Keratinocyte (primary cell): ENCODE measurements at places on chromosomes 6 and 20. TPM values are rescaled to one million over a fixed set of nuclear protein-coding genes. Genes with fewer than 3 reads are reported as not detected.

GRCh38 chr6:159249128-159249527 is 79.9 kb downstream of the FNDC1 start:
- no peak overlapping the region for H3K27ac ChIP-seq
- peaks cover 2% of the 10 kb centered on the region for H3K27me3 ChIP-seq
- no peak overlapping the region for H3K4me3 ChIP-seq

DNA sequence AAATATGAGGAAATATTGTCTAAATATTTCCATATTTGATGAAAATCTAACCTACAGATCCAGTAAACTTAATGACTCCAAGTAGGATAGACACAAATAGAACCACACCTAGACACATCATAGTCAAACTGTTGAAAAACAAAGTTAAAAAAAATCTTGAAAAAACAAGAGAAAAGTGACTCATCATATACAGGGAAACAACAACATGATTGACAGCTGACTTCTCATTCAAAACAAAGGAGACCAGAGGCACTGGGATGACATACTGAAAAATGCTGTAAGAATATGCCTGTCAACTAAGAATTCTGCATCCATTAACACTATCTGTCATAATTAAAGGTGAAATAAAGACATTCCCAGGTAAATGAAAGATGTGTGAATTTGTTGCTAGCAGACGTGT is 38.8 kb downstream of the BMP2 start:
- DNase-seq, result no peak
- H3K36me3 ChIP-seq, result no peaks in the 10 kb centered on the region
- no peaks in the 10 kb centered on the region for H3K4me1 ChIP-seq

DNA sequence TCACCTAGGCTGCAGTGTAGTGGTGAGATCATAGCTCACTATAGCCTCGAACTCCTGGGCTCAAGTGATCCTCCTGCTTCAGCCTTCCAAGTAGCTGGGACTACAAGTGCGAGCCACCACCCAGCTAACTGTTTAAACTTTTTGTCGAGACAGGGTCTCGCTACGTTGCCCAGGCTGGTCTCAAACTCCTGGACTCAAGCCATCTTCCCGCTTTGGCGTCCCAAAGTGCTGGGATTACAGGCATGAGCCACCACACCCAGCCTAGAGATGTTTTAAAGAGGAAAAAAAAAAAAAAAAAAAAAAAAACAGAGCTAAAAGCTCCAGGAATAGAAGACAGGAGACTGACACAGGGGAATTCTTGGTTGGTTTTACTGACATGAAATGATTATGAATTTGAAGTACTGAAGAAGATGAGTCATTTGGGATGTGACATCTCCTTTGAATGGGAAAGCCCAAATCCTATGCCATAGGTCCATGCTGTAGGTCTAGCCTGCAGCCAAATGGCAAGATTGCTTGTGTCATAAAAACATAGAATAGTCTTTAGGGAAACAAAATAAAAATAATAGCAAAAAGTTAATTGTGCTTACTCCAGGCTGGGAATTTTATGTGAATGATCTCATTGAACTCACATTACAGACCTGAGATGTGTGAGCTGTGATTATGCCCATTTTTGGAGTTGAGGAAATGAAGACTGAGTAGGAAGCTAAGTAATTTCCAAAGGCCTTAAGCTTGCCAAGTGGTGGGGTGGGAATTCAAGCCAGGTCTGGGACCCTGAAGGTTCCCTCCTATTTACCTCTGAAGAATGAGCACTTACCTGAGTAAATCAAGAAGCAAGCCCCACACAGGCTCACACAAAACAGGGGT is 24.3 kb upstream of the NHSL1 start:
- peaks cover 6% of the 10 kb centered on the region for H3K4me1 ChIP-seq
- H3K27me3 ChIP-seq, result no peaks in the 10 kb centered on the region
- H3K36me3 ChIP-seq, result no peaks in the 10 kb centered on the region
- peak overlapping the region; percentile 30 for H3K27ac ChIP-seq

DNA sequence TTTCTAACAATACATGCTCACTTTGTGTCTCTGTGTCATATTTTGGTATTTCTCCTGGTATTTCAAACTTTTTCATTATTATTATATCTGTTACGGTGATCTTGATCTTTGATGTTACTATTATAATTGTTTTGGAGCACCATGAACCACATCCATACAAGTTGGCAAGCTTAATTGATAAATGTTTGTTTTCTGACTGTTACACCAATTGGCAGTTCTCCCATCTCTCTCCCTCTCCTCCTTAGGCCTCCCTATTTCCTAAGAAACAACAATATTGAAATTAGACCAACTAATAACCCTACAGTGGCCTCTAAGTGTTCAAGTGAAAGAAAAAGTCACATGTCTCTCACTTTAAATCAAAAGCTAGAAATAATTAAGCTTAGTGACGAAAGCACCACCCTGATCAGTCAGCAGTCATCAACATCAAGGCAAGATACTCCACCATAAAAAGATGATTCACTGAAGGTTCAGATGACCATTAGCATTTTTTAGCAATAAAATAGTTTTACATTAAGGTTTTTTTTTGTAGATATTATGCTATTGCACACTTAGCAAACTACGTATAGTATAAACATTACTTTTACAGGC is 61.5 kb downstream of the IBTK start:
- no peaks in the 10 kb centered on the region for H3K4me1 ChIP-seq
- peaks cover 4% of the 10 kb centered on the region for H3K36me3 ChIP-seq
- H3K27ac ChIP-seq, result no peak overlapping the region

- H3K27ac ChIP-seq, result no peak overlapping the region
- H3K36me3 ChIP-seq, result no peaks in the 10 kb centered on the region
- H3K27me3 ChIP-seq, result no peaks in the 10 kb centered on the region
- no peaks in the 10 kb centered on the region for H3K4me1 ChIP-seq
Observed at GRCh38 chr20:29408034-29408695, 1849.3 kb upstream of the DEFB115 start.

DNA sequence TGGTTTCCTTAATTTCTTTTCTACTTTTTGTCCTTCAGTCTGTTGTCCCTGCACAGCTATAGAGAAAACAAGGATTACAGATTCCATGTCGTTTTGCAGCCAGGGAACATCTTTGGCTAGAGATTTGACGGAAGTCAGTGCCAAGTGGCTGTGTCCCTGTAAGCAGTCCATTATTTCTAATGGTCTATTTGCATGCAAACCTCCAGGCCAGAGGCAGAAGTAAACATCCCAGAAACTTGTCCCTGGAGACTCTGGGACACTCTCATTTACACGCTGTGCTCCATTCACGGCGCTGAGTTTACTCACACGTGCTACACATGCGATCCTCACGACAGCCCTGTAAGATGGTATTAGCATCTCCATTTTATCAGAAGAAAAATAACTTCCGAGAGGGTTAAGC is 355.5 kb downstream of the PRKN start:
- no peaks in the 10 kb centered on the region for H3K36me3 ChIP-seq
- no peak for DNase-seq
- no peak overlapping the region for H3K27ac ChIP-seq
- no peaks in the 10 kb centered on the region for H3K27me3 ChIP-seq
- no peak overlapping the region for H3K4me3 ChIP-seq
- no peaks in the 10 kb centered on the region for H3K4me1 ChIP-seq

- DNase-seq, result no peak
- H3K27me3 ChIP-seq, result no peaks in the 10 kb centered on the region
- no peaks in the 10 kb centered on the region for H3K36me3 ChIP-seq
- peaks cover 3% of the 10 kb centered on the region for H3K4me1 ChIP-seq
- no peak overlapping the region for H3K27ac ChIP-seq
- H3K4me3 ChIP-seq, result no peak overlapping the region
Observed at GRCh38 chr6:105453968-105454367, 51.1 kb upstream of the PREP start.

DNA sequence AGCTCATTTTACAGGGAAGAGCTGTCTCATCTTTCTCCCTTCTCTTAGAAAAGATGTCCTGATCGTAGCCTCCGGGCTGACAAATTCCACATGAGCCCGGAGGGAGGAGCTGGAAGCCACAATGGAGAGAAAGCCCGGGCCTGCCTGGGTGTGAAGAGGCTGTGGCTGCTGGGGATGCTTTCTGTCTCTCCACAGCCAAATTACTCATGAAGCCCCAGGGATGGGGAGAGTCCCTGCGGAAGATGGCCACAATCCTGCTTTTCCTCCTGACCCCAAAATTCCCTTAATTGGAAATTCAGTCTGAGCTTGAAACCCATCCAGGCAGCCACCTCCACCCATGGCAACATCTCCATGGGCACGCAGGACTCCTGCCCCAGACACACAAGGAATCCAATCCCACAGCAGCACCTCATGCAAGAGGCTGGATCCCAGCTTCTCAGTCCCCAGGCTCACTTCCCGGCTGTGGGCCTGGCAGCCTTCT is 32.4 kb downstream of the JPH2 start:
- peaks cover 42% of the 10 kb centered on the region for H3K4me1 ChIP-seq
- H3K4me3 ChIP-seq, result no peak overlapping the region
- H3K36me3 ChIP-seq, result no peaks in the 10 kb centered on the region
- H3K27ac ChIP-seq, result peak overlapping the region; percentile 70
- no peak for DNase-seq

DSP gene
- 254 to 286 TPM (median 255 TPM) in 3 replicates for polyA plus RNA-seq

DNA sequence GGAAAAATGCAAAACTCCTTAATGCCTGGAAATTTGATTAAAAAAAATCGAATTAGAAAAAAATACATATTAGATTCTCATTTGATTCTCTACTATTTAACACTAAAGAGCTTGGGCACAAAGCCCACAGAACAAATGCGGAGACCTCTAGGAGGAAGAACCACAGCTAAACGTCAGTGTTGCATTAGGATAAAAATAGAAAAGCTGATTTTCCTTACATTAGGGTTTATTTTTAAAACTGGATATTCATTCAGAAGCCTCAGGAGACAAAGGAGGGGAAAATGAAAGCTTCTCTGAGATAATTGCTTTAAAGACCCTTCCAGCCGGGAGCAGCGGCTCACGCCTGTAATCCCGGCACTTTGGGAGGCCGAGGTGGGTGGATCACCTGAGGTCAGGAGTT is 77.3 kb downstream of the ECT2L start:
- no peaks in the 10 kb centered on the region for H3K27me3 ChIP-seq
- no peak for DNase-seq
- H3K4me1 ChIP-seq, result peaks cover 6% of the 10 kb centered on the region
- H3K27ac ChIP-seq, result no peak overlapping the region
- H3K36me3 ChIP-seq, result no peaks in the 10 kb centered on the region

JPH2 gene
- 2.5 to 2.9 TPM (median 2.8 TPM) in 3 replicates for polyA plus RNA-seq

RNF182 gene
- 0.94 to 3.8 TPM (median 2.0 TPM) in 3 replicates for polyA plus RNA-seq

- no peak overlapping the region for H3K27ac ChIP-seq
- no peak for DNase-seq
- peaks cover 15% of the 10 kb centered on the region for H3K4me1 ChIP-seq
- no peaks in the 10 kb centered on the region for H3K36me3 ChIP-seq
- no peak overlapping the region for H3K4me3 ChIP-seq
Observed at GRCh38 chr20:6705106-6705766, 62.2 kb upstream of the BMP2 start.

DNA sequence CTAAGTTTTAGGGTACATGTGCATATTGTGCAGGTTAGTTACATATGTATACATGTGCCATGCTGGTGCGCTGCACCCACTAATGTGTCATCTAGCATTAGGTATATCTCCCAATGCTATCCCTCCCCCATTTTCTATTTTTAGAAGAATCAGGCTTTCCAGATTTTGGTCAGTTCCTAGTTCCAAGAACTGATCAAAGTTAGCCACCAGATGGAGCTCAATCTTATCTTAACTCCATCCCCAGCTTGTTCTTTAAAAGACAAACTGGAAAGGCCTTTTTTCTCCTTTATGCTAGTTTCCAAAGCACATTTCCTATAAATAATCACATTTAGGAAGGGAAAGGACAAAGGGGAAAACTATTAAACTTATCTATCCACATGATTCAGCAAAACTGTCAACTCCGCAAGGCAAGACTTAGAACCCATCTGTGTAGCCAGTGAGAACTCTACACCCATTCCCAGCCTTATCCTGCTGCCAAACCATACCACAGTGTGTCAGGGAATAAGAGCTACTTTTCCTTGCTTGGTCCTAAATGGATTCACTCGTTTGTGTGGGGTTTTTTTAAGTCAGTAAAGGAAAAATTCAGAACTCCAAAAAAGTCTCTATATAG is 22.8 kb upstream of the KHDC1 start:
- H3K36me3 ChIP-seq, result peaks cover 4% of the 10 kb centered on the region
- no peak for DNase-seq
- H3K27me3 ChIP-seq, result no peaks in the 10 kb centered on the region
- H3K27ac ChIP-seq, result no peak overlapping the region
- H3K4me3 ChIP-seq, result no peak overlapping the region
- peaks cover 6% of the 10 kb centered on the region for H3K4me1 ChIP-seq

MYL9 gene
- polyA plus RNA-seq, result 1.7 to 5.2 TPM (median 2.8 TPM) in 3 replicates

MROH8 gene
- 0.39 to 0.73 TPM (median 0.46 TPM) in 3 replicates for polyA plus RNA-seq

FGD2 gene
- polyA plus RNA-seq, result 0.03 to 0.13 TPM (median 0.08 TPM) in 3 replicates

MYBL2 gene
- 0.73 to 5.6 TPM (median 4.0 TPM) in 3 replicates for polyA plus RNA-seq

DNA sequence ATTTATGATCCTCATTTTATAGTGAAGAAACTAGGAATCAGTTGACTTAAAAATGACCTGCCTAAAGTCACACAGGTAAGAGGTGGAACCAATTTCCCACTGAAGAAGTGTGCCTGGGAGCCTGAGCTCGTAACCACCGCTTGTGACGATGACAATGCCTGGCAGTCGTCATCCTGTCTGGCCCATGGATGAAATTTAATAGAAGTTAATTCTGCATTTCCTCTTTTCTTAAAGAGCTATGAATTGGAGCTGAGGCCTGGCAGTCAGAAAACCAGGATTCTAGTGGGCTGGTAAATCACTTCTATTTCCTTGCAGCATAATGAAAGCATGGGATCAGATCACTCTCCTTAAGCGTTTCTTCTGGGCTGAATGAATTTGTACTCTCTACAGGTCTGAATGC is 200.0 kb upstream of the SGK1 start:
- H3K4me3 ChIP-seq, result no peak overlapping the region
- H3K27me3 ChIP-seq, result no peaks in the 10 kb centered on the region
- no peak overlapping the region for H3K27ac ChIP-seq
- H3K36me3 ChIP-seq, result no peaks in the 10 kb centered on the region
- no peak for DNase-seq
- peaks cover 19% of the 10 kb centered on the region for H3K4me1 ChIP-seq

GRCh38 chr6:73739096-73739495 is 43.1 kb downstream of the CD109 start:
- no peak overlapping the region for H3K4me3 ChIP-seq
- no peak overlapping the region for H3K27ac ChIP-seq
- no peaks in the 10 kb centered on the region for H3K4me1 ChIP-seq
- peaks cover 7% of the 10 kb centered on the region for H3K36me3 ChIP-seq

SPINT4 gene
- polyA plus RNA-seq, result not detected in 3 replicates

IP6K3 gene
- 0.05 TPM in 1 of 3 replicates, not detected in the others for polyA plus RNA-seq

ENPP5 gene
- 0.02 to 0.10 TPM (median 0.07 TPM) in 3 replicates for polyA plus RNA-seq

GRCh38 chr6:36314221-36315014 is 22.3 kb downstream of the BNIP5 start:
- H3K27me3 ChIP-seq, result peaks cover 10% of the 10 kb centered on the region
- H3K36me3 ChIP-seq, result no peaks in the 10 kb centered on the region
- no peak overlapping the region for H3K27ac ChIP-seq
- peak; percentile 66 for DNase-seq
